ENCODE measurements at places on chromosomes 7 and 10. TPM values are rescaled to one million over a fixed set of nuclear protein-coding genes. Genes with fewer than 3 reads are reported as not detected.

DNA sequence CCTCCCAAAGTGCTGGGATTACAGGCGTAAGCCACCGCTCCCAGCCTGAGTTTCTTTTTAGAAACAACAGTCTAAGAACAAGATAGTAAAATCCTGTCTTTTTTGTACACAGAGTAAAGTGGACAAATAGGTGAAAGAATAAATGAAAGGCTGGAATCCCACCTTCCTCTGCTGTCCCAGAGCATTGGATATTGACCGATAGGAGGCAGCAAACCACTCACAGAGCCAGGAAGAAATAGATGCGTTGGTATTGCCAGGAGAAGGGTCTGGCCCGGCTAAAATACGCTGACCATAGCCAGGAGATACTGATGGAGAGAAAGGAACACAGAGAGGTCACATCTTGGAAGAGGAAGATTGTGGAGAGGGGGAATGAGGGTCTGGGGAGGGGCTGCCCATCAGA is 11.4 kb upstream of the ZNF12 start:
- no peak for DNase-seq

GRCh38 chr7:6628045-6628444 is 9.1 kb upstream of the ZNF316 start:
- no peak for DNase-seq

- no peak for DNase-seq
Observed at GRCh38 chr7:155992974-155993373, 180.7 kb upstream of the SHH start.

DNA sequence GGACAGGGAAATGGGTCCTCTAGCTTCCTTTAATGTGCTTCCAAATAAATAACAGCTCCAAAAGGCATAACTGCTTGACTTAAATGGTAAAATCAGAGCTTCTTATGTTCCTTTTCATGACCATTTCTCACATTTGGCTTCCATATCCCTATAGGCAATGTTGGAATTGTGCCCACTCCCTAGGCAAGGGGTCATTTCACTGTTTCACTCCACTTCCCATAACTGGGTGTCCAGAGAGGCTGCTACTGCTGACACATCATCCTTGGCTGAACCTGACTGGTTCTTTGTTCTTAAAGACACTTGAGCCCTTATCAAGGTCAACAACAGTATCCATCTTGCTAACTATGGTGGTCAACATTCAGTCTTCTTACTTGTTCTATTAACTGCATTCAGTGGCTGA is 37.1 kb downstream of the PRTFDC1 start:
- no peak for DNase-seq

- DNase-seq: no peak
Observed at GRCh38 chr7:10343108-10343507, 630.6 kb upstream of the PHF14 start.

DNA sequence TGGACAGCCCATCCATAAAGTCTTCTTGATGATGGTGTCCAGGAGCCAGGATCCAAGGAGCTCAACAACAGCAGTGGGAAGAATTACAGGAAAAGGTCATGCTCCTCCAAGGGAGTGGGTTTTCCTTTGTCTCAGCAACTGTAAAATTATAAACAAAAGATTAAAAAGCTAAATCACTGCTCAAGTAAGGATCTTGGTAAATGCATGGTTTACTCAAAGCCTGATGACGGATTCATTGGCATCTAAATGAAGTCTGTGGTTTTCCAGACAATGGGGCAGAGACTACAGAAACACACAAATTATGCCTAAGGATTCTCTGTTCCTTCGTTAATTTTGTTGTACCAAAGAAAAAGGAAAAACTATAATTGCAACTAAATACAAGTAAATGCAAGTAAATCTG is 36.4 kb upstream of the DLX6 start:
- no peak for DNase-seq

- DNase-seq: no peak
Observed at GRCh38 chr10:101217450-101218281, 11.6 kb downstream of the LBX1 start.

GRCh38 chr7:148793590-148793989 is 90.5 kb downstream of the EZH2 start:
- no peak for DNase-seq

DNA sequence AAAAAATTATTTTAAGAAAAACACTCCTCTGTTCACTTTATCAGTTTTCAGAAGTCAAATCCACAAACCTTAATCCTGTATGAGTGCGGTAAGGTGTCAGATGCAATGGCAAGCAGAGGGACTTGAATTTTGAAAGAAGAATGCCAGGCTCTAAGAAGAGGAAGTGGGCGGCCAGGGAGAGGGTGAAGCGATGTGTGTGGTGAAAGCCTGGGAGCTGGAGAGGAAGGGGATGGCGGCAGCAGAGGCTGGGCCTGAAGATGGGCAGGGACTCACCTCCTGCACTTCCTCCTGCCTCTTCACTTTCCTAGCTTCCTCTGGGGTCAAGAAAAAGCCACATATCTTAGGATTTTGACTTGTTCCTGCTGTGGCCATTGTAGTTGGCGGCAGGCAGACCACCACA is 609.6 kb downstream of the PARD3 start:
- no peak for DNase-seq

DNA sequence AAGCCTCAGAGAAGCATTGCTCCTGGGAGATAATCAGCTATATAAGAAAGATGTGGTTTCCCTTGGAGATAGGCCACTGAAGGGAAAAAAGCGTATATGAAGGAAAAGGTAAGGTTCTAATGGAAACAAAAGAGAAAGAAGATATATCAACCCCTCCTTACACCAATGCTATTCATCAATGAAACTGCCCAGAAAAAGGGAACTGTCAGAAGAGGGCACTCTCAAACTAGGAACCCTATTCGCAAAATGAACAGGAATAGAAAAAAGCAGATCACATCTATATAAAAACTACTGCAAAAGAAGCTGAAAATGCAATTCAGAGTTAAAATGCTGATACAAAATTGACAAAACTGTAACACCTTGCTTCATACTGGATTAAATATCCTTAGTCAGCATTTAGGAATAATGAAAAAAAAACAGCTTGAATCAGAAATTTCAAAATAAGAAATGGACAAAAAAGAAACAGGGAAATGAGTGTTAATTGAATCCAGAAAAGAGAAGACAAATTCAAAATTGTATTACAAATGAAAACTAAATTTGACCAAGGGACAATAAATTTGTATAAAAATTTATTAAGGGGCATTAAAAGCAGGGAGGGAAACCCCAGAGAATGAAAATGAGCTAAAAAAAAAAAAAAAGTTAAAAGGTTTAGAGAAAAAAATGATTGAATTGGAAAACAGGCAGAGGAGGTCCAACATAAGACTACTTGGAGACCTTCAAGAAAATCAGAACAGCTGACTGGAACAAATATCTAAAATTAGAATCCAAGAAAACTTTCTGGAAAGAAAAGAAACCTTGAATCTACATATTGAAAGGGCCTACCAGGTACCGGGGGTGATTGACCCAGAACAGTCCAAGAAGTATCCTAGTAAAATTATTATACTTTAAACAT is 17.9 kb downstream of the NHLRC2 start:
- DNase-seq: no peak

- no peak for DNase-seq
Observed at GRCh38 chr10:94300042-94300441, 62.7 kb downstream of the NOC3L start.

- no peak for DNase-seq
Observed at GRCh38 chr10:51028420-51028819, 45.9 kb upstream of the PRKG1 start.

DNA sequence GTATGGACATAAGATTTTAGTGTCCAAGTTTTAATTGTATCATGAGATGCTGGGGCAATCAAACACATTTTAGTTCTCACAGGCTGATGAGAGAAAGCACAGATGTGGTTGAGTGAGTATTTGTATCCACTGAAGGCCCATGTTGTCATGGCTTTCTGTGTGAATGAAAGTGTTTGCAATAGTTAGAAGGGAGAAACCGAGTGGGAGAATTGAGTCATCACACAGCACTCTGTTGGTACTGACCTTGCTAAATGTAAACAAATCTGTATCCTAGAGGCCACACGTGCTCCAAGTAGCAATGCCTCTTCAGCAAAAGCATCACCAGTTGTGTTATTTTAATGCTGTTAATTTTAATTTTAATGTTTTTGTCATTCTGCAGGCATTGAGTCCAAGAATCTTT is 121.2 kb downstream of the EMX2 start:
- no peak for DNase-seq

DNA sequence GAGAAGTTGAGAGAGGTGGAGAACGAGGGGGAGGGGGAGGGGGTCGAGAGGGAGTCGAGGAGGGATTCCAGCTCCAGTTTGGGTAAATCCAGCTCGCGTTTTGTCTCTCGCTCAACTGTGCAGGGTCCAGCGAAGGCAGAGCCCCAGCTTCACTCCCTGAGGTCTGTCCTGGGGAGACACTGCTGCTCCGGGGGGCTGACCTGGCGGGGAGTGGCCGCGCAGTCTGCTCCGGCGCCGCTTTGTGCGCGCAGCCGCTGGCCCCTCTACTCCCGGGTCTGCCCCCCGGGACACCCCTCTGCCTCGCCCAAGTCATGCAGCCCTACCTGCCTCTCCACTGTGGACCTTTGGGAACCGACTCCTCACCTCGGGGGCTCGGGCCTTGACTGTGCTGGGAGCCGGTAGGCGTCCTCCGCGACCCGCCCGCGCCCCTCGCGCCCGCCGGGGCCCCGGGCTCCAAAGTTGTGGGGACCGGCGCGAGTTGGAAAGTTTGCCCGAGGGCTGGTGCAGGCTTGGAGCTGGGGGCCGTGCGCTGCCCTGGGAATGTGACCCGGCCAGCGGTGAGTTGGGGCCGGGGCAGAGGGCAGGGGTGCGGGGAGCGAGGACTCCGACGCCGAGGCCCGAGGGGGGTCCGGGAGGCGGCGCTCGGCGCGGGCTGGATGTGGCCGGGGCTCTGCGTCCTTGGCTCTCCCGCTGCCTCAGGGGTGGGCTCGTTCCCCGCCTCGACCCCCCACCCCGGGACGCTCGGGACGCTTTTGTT is at the start of gene TET1:
TET1 (plus strand) TSS at position 152 of the 757 bp plus-strand sequence. CDS start 12,002 bp downstream, outside the sequence.
- no peak for DNase-seq

Gene SLC29A4
- 3.7 TPM for total RNA-seq

Gene SORCS1
- total RNA-seq: 1.6 TPM

Gene FFAR4
- 0.31 TPM for total RNA-seq

Gene MBL2
- not detected for total RNA-seq

Gene PRPS1L1
- not detected for total RNA-seq

Gene NKX2-3
- not detected for total RNA-seq

Gene PRKAR1B
- 15.9 TPM for total RNA-seq

Gene NKX1-2
- not detected for total RNA-seq

Gene ODAD2
- 0.15 TPM for total RNA-seq

All from right atrium auricular region (tissue), 2 donors.